ENCODE measurements at places on chromosomes 12 and 14.

GRCh38 chr12:15558915-15559528 is 230.2 kb downstream of the EPS8 start:
- DNase-seq, result no peak

DNA sequence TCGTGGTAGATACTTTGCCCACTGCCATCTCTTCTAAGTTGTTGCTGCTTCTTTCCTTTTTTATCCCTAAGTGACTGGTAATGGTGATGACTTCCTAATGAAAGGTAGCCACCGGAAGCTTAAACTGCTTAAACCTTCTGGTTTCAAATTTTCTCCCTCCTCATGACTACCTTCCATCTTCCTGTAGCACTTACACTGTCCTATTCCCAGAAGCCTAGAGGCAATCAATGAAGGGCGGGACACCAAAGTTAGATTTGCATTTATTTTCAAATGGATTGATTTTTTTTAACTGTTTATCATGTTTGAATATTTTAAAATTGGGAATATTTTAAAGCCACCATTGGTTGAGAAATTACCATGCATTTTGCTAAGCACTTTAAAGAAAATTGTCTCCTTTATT is 64.7 kb downstream of the MSRB3 start:
- no peak for DNase-seq

DNA sequence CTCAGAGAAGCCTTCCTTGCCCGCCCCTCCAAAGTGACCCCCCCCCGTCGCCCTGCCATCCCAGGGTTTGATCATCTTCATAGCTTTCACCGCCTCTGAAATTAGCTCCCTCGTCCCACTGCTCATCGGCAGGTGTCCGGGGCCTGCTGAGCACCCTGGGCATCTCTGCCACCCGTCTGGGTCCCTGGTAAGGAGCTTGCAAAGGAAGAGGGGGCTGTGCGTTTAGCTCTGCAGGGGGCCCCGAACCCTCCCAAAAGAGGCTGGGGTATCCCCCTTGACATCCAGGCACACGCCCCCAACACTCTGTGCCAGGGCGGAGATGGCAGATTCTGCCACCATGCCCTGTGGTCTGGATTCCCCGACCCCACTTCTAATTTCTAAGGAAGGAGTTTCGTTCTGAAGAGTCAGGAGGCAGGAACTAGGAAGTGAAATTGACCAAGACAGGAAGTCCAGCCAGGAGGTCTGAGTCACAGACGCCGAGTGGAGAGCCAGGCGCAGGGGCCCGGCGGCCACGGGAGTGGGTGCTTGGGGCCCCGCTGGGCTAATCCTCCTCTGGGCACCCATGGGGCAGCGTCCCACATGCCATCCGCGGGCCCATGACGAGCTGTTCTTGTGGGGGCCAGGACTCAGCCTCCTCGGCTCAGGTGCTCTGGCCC is 95.7 kb downstream of the RFLNA start:
- no peak for DNase-seq

DNA sequence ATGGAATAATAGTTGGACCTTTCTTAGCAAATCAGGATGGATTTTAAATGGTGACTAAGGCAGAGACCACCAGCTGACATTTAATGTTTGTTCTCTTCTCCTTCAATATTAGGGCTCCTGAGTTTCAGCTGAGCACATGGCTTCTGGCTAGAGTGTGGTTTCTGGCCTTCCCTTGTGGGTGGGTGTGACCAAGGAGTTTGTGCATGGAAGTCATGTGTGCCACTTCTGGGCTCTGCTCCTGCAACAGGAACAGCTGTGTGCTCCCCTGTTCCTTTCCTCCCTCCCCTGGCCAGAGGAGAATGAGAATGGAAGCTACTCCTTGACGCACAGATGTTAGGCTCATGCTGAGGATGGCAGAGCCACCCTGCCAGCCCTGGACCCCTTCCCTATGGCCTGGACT is 44.2 kb downstream of the CCDC175 start:
- DNase-seq, result no peak

- no peak for DNase-seq
Observed at GRCh38 chr14:19851365-19851764, 23.6 kb upstream of the OR4K2 start.

DNA sequence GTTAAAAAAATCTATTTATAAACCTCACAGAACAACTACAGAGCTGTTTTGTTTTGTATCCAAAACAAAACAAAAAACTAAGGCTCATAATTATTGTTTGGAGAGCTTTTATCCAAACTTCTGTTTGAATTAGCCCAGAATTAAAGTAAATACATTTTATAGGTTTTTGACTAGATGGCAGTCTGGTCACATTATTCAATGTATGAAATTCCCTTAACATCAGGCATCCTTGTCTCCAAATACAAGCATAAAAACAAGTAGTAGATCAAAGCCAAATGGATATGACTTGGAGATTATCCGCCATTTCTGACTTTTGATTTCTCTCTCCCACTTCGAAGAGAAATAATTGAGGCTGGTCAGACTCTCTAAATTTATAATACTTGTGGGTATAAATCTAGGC is 63.5 kb downstream of the SLC38A1 start:
- DNase-seq, result no peak

DNA sequence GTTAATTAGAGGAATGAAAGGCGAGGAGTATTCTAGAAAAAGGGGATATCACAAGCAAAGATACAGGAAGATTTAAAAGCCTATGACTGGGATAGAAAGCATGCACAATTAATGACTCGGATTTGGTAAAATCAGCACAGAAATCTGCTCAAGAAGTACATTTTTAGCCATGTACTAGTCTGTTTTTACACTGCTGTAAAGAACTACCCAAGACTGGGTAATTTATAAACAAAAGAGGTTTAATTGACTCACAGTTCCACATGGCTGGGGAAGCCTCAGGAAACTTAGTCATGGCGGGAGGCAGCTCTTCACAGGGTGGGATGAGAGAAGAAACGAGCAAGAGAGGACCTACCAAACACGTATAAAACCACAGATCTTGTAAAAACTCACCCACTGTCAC is 716.3 kb upstream of the MDGA2 start:
- no peak for DNase-seq

- DNase-seq, result no peak
Observed at GRCh38 chr12:51955702-51956101, 4.2 kb downstream of the ACVR1B start.

DNA sequence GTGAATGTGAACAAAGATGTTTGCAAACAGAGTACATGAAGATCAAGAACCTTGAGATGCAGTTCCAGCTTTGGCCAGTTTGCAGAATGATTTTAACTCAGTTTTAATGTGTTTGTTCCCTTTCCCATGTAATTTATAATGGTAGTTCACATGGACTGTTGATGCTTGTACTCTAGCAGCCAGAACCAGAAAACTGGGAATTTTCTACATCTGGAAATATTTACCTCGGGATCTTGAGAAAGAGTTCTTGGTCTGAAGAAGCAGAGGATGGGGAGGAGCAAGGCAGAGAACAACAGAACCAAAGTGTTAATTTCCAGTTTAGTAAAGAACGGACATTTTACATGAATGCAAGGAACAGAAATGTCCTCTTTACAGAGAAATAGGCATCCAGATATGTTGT is 37.0 kb upstream of the PMCH start:
- DNase-seq, result no peak

DNA sequence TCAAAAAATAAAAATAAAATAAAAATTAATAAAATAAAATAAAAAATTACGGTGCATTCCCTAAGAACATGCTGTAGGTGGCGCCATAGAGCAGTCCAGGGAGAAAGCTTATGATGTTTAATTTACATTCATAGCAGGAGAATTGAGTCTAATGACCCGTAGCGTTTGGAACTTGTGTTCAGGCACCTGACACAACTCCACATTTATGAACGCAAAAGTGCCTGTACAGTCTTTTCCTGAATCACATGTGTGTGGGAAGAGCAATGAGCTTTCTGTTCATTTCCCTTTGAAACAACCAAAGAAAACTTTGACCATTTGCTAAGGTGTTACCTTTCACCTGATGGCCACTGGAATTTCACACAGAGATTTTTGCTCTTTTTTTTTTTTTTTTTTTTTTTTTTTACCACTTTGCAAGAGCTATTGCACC is 60.6 kb upstream of the KCNA1 start:
- no peak for DNase-seq

DNA sequence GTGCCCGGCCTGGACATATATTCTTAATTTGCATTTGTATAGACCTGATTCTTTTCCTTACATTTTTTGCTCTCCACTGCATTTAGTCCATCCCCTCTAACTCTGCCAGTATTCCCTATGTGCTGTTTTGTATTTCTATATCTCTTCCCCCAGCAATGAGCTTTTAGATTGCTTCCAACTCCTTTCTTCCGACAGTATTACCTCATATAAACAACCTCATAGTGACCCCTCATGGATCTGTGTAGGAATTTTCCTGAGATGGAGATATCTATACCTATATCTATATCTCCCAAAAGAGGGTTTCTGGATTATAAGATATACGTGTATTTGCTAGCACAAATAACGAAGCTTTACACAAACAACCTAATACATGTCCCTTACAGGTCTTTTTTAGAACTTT is 161.9 kb downstream of the CRADD start:
- DNase-seq, result no peak

GRCh38 chr14:85991156-85991555 is 461.2 kb downstream of the FLRT2 start:
- DNase-seq, result no peak

DNA sequence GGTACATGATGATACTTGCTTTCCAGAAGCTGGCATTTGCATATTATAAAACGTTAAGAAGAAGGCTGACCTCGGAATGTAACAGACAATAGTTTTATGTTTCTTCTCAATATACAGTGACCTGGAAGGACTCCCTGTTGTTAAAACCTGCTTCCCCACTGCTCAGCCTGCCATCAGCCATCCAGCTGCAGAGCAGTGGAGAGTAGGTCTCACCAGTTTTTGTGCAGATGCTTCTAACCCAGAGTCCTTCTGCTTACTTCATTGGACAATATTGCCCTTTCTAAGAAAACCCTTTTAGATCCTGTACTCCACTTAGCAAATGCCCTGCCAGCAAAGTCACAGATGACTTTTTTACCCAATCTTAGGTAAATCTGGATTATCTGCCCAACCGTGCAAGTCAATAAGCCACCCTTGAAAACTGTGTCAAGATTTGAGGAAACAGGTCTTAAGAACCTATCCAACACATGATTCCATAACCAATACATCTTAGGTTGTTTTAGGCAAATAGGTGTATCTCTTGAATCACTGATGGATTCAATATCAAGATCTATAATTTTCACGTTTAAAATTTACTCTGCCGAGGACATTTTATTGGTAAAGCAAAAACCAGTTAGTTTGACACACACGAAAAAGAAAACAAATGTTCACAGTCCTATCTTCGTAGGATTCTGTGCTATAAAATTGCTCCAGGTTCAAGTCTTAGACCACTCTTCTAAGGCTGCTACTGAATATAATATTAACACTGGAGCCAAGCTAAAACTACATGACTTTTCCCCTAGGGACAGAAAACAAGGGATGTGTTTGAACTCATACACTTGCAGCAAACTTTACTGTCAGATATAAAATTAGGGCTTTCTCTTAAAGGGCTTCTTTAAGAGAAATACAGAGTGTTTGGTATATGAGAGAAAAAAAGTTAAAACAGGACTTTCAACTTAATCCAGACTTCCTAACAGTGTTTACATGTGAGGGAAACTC is 5.7 kb downstream of the PHLDA1 start:
- no peak for DNase-seq

GRCh38 chr12:40375076-40375475 is 150.3 kb downstream of the LRRK2 start:
- no peak for DNase-seq

GRCh38 chr14:88842414-88842813 is 18.0 kb downstream of the TTC8 start:
- no peak for DNase-seq

DNA sequence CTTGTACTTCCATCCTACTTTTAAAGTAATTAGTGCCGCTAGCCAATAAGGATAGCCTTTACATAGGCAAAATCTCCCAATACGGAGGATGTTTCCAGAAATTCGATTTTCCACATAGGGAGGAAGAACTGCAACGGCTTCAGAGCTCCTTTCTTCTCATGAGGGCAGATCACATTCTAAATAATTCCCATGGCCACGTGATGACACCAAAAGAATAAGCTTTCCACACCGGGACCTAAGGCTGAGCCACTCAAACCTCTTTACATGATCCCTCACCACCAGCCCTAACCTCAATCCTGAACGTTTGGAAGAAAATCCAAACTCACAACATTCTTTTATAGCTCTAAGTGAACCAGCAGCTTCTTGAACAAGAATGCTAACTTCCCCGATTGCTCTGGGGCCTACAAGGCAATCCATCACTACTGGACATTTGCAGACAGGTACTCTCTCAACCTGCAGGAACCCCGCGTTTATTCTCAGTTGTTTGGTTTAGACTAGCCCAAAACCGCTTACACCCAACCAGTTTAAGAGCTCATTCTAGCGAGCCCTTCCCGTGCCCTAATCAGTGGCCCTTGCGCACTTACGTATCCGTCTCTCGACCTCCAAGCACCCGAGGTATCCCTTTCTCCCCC is 884 bp downstream of the CAPRIN2 start:
- DNase-seq, result no peak

DNA sequence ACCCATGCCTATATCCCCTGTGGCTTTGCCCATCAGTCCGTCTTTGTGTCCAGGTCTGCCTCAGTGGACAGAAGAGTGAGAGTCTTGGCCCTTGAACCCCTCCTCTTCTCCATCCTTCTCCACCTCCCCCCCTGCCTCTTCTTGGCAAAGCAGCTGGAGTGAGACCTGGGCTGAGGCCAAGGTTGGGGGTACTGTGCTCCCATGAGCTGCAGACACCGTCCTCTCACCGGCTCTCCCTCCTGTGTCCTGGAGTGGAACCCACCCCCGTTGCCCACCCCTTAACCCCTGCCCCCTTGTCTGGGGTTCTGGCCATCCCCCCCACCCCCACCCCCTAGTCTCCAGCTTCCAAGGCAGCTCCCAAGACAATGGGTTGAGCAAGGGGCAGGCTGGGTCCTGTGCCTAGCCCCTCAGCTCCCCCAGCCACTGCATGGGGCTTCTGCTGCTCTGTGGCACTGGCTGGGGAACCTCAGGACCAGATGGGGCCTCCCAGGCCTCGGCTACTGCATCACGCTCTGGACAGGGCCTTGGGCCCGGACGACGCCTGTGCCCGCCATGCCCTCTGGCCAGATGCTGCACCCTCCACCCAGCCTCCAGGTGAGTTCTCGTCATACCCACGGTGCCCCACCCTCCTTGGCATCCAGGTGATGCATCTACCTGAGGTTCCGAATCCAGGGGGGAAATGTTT is 35.7 kb downstream of the RTL1 start:
- no peak for DNase-seq
